SJSA1 (cell line): ENCODE measurements at places on chromosomes 3 and 15. TPM values are rescaled to one million over a fixed set of nuclear protein-coding genes. Genes with fewer than 3 reads are reported as not detected.

The CYP1A2 gene
- not detected in 2 replicates for total RNA-seq

GRCh38 chr3:147002721-147003120 lies 397.6 kb upstream of the PLSCR5 start:
- H3K27ac ChIP-seq, result no peak overlapping the region
- no peaks in the 10 kb centered on the region for H3K36me3 ChIP-seq

DNA sequence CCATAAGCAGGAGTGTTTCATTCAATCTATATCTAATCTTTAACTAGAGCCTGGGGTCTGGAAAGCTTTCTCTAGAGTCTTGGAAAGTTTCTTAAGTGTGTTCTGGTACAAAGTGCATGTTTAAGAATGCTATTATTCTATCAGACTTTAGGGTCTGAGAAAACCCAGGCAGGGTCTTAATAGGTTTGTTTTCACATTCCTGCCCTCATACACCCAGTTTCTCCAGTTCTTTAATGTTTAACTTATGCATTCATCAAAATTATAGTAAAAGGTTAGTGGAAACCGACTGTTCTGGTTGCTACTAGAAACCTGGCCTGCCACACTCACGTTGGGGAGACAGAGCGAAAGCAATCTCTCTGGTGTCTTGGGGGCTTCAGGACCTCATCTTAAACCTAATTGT lies 102.9 kb upstream of the WDR72 start:
- H3K4me3 ChIP-seq, result no peak overlapping the region
- no peak overlapping the region for H3K27ac ChIP-seq
- no peaks in the 10 kb centered on the region for H3K36me3 ChIP-seq
- no peak for DNase-seq

DNA sequence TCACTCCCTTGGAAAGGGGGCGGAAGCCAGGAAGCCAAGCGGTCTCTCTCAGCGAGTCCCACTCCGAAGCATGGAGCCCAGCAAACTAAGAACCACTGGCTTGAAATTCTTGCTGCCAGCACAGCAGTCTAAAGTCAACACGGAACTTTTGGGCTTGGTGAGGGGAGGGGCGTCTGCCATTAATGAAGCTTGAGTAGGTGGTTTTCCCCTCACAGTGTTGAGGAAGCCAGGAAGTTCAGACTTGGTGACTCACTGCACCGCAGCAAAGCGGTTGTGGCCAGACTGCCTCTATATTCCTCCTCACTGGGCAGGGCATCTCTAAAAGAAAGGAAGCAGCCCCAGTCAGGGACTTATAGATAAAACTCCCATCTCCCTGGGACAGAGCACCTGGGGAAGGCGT lies 665.4 kb upstream of the CBLB start:
- H3K27ac ChIP-seq, result no peak overlapping the region
- peak; percentile 56 for DNase-seq
- H3K4me3 ChIP-seq, result no peak overlapping the region
- peaks cover 10% of the 10 kb centered on the region for H3K4me1 ChIP-seq
- no peaks in the 10 kb centered on the region for H3K27me3 ChIP-seq

- H3K27ac ChIP-seq, result no peak overlapping the region
- no peaks in the 10 kb centered on the region for H3K36me3 ChIP-seq
- H3K4me3 ChIP-seq, result no peak overlapping the region
- no peaks in the 10 kb centered on the region for H3K27me3 ChIP-seq
- DNase-seq, result no peak
Observed at GRCh38 chr3:76940181-76940770, 99.6 kb upstream of the ROBO2 start.

DNA sequence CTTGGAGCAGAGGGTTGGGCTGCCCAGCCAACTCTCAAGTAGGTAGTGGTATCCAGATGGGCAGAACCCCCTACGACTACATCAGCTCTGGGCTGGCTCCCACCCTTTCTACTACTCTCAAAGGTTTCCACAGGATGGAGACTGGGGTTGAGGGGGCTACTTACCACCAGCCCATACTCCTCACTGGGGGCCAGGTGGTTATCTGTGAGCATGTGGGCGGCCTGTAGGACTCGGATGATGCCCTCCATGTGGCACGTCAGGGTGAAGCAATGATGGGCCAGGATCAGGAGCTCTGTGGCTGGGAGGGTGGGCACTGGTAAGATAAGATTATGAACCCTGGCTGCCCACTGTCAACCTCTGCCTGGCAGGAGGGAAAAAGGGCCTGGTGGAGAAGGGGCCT lies 33.4 kb downstream of the EIF3J start:
- no peaks in the 10 kb centered on the region for H3K27me3 ChIP-seq
- no peak for DNase-seq
- no peaks in the 10 kb centered on the region for H3K4me1 ChIP-seq
- peaks cover 44% of the 10 kb centered on the region for H3K36me3 ChIP-seq
- H3K27ac ChIP-seq, result no peak overlapping the region

DNA sequence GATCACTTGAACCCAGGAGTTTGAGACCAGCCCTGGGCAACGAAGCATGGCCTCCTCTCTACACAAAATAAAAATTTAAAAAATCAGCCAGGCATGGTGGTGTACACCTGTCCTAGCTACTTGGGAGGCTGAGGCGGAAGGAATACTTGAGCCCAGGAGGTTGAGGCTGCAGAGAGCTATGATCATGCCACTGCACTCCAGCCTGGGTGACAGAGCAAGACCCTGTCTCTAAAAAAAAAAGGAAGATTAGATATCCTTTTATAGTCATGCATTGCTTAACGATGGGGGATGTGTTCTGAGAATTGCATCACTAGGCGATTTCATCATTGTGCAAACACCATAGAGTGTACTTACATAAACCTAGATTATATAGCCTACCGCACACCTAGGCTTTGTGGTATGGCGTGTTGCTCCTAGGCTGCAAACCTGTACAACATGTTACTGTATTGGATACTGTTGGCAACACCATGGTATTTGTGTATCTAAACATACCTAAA lies 12.6 kb downstream of the ALAS1 start:
- no peaks in the 10 kb centered on the region for H3K4me1 ChIP-seq

DNA sequence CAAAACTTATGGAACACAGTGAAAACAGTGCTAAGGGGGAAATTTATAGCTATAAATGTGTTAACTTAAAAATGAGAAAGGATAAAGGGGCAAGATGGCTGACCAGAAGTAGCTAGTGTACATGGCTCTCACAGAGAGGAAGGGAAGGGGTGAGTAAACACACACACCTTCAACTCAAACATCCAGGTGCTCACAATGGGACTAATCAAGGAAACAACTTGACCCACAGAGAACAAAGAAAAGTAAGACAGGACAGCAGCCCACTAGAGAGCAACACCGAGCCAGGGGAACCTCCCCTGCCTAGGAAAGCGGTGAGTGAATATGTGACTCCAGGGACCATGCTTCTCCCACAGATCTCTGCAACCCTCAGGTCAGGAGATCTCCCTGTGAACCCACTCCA lies 85.0 kb upstream of the UBP1 start:
- no peak for DNase-seq
- no peak overlapping the region for H3K27ac ChIP-seq
- H3K36me3 ChIP-seq, result no peaks in the 10 kb centered on the region
- H3K27me3 ChIP-seq, result no peaks in the 10 kb centered on the region
- no peaks in the 10 kb centered on the region for H3K4me1 ChIP-seq

The RAD51 gene
- 32.3 and 33.3 TPM in 2 replicates for total RNA-seq
